ENCODE measurements at places on chromosomes 2 and 18. TPM values are rescaled to one million over a fixed set of nuclear protein-coding genes. Genes with fewer than 3 reads are reported as not detected.

DNA sequence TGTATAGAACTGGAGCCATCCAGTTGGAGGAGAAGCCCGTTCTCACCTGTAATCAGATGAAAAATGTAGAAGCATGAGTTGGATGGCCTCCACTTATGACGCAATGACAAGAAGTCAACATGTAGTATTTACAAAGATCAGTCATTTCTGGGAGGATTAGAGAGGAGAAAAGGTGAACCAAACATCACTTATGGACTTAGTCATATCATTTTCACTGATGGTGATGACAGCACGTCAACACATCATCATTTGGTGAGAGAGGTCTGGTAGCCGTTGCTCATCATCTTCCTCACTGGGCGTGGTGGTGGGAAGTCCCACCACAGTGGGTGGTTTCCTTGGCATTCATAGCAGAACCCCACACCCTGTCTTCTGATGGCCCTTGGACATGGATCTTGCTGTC, 264.2 kb upstream of the EPAS1 start:
- DNase-seq, result no peak
- no peaks in the 10 kb centered on the region for H3K36me3 ChIP-seq
- H3K4me3 ChIP-seq, result no peak overlapping the region
- no peaks in the 10 kb centered on the region for H3K4me1 ChIP-seq
- H3K27ac ChIP-seq, result no peak overlapping the region
- H3K27me3 ChIP-seq, result no peaks in the 10 kb centered on the region

- no peak for DNase-seq
- H3K27me3 ChIP-seq, result no peaks in the 10 kb centered on the region
- no peak overlapping the region for H3K27ac ChIP-seq
- H3K4me1 ChIP-seq, result no peaks in the 10 kb centered on the region
- H3K4me3 ChIP-seq, result no peak overlapping the region
Observed at GRCh38 chr2:212186166-212186565, 352.4 kb downstream of the ERBB4 start.

DNA sequence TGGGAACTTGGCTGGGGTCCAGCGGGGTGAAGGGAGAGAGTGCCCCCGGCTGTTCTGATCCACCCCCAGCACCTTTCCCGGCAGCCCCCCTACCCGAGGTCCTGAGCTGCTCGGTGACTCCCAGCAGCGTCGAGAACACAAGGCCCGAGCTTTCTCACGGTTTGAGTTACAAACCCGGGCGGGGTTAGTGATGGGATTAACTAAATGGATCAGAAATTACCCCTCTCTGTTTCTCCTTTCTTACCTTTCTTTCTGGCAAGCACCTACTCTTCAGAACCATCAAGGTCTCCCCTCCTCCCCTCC, 139.4 kb upstream of the GPC1 start:
- no peaks in the 10 kb centered on the region for H3K4me1 ChIP-seq
- H3K27ac ChIP-seq, result no peak overlapping the region
- no peak for DNase-seq

The BOK gene
- 16.5 TPM for total RNA-seq

GRCh38 chr2:175742367-175742766, 259.7 kb downstream of the LNPK start:
- H3K27me3 ChIP-seq, result no peaks in the 10 kb centered on the region
- no peak overlapping the region for H3K27ac ChIP-seq
- no peak overlapping the region for H3K4me3 ChIP-seq
- no peaks in the 10 kb centered on the region for H3K36me3 ChIP-seq
- no peaks in the 10 kb centered on the region for H3K4me1 ChIP-seq

DNA sequence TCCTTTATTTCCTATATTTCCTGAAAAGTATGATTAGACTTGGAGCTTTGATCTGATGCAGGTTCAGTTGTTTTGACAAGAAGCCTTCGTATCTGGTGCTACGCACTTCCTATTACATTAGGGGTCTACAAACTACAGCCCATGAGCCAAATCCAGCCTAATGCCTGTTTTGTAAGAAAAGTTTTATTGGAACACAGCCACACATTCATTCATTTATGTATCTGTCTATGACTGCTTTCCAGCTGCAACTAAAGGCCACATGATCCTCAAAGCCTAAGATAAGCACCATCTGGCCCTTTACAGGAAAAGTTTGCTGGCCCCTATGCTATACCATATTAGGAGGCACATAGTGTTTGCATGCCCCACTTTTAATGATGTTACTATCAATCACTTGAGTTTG, 26.0 kb downstream of the EIF2AK3 start:
- no peaks in the 10 kb centered on the region for H3K4me1 ChIP-seq
- H3K27ac ChIP-seq, result no peak overlapping the region
- no peak overlapping the region for H3K4me3 ChIP-seq
- no peaks in the 10 kb centered on the region for H3K36me3 ChIP-seq

DNA sequence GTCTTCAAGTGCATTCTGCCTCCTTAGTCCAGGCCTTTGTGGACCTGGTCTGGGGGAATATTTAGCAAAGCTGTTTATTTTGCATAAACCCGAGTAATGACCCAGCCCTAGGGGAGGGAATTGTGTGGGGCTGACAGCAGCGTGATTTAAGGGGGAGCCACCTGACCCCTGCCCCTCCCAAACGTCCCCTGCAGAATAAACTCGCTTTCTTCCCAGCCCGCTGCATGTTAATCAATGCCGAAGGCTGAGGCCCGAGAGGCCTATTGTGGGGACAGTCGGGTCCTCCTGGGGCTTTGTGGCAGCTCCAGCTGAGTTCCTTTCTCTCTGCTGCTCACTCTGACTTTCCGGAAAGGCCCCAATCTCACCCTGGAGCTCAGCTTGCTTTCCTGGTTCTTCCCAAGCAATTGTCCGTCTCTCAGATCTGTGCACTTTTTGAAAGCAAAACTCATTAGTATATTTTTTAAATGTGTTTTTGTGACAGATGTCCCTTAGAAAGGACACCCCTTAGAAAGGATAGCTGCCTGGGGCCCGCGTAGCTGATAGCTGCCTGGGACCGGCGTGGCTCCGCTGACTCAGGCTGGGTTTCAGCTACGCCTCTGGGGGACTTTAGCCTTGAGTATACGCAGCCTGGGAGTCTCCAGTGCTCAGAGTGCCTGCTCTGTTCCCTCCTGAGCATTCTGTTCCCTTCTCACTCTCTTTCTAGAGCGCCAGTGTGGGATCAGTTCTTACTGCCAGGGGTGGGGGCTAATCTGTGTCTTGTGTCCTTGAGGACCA, 158.3 kb downstream of the GLI2 start:
- H3K4me1 ChIP-seq, result peaks cover 6% of the 10 kb centered on the region
- no peaks in the 10 kb centered on the region for H3K36me3 ChIP-seq
- DNase-seq, result no peak
- no peaks in the 10 kb centered on the region for H3K27me3 ChIP-seq

GRCh38 chr2:147449323-147449991, 395.4 kb upstream of the ACVR2A start:
- no peaks in the 10 kb centered on the region for H3K4me1 ChIP-seq
- DNase-seq, result no peak
- no peaks in the 10 kb centered on the region for H3K36me3 ChIP-seq
- no peak overlapping the region for H3K4me3 ChIP-seq
- no peak overlapping the region for H3K27ac ChIP-seq

The ATF2 gene
- total RNA-seq, result 53.1 TPM

The STARD7 gene
- 119 TPM for total RNA-seq

The CTAGE1 gene
- not detected for total RNA-seq

The SLC40A1 gene
- total RNA-seq, result 208 TPM

GRCh38 chr2:54866868-54867267, 143.4 kb downstream of the EML6 start:
- no peak overlapping the region for H3K4me3 ChIP-seq
- no peaks in the 10 kb centered on the region for H3K36me3 ChIP-seq
- DNase-seq, result no peak
- no peaks in the 10 kb centered on the region for H3K4me1 ChIP-seq
- H3K27ac ChIP-seq, result no peak overlapping the region
- H3K27me3 ChIP-seq, result no peaks in the 10 kb centered on the region

DNA sequence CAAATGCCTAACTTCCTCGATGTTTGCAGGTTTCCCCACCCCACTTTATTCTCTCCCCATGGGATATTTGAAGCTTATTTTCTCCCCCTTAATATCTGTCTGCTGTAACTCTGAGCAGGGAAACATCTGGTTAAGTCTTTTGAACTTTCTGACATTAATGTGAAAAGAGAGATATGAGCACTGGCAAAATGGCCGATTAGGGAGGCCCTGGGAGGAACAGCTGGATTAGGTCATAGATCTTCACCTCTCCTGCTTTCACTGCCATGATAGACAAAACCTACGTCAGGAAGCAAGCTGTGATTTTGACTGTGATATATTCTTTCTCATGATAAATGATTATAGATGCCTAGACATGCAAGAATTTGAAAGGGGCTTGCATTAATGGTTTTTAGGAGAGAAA, 43.6 kb downstream of the LYPD6B start:
- H3K27ac ChIP-seq, result no peak overlapping the region
- H3K27me3 ChIP-seq, result no peaks in the 10 kb centered on the region
- DNase-seq, result no peak
- H3K4me1 ChIP-seq, result no peaks in the 10 kb centered on the region
- no peak overlapping the region for H3K4me3 ChIP-seq

DNA sequence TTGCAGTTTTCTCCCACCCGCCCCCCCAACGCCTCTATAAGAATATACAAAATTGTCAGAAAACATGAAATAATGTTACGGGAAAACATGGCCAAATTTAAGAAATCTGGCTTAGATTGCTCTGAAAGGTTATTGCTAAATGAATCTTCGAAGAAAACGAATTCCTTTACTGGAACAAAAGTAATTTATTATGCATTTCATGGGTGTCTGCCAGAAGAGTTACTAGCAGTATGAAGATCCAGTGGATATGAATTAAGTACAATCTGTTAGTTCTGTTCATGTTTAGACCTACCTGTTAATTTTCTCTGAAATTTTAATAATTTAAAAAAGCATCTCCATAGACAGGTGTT, 21.9 kb downstream of the GATA6 start:
- peak overlapping the region; percentile 75 for H3K27ac ChIP-seq
- DNase-seq, result no peak
- H3K36me3 ChIP-seq, result no peaks in the 10 kb centered on the region
- no peak overlapping the region for H3K4me3 ChIP-seq
- peaks cover 4% of the 10 kb centered on the region for H3K4me1 ChIP-seq

DNA sequence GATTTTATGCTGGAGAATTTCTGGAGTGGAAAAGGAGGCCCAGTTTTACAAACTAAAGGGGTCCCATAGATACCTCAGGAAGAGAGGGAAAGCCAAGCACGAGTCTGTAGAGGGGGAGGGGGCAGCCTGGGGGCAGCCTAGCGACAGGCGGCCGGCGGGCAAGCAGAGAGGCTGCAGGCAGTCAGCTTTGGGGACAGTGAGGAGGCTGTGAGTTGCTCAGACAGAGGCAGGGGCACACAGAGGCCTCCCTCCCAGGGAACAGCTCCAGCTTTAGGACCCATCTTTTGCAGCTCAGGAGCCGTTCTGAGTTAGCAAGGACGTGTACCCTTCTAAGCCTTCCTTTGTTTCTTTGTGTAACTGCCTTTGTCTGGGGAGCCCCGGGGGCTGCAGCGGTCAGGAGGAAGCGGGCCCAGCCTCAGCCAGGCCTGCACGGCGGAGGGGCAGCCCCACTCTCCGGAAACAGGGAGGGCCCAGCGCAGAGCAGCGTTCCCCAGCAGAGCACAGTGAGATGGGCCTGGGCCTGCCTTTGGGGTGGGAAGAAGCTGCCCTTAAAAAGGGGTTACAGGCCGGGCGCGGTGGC, 41.1 kb upstream of the RALBP1 start:
- no peaks in the 10 kb centered on the region for H3K27me3 ChIP-seq
- no peaks in the 10 kb centered on the region for H3K36me3 ChIP-seq
- no peak overlapping the region for H3K27ac ChIP-seq
- no peak overlapping the region for H3K4me3 ChIP-seq
- DNase-seq, result no peak

DNA sequence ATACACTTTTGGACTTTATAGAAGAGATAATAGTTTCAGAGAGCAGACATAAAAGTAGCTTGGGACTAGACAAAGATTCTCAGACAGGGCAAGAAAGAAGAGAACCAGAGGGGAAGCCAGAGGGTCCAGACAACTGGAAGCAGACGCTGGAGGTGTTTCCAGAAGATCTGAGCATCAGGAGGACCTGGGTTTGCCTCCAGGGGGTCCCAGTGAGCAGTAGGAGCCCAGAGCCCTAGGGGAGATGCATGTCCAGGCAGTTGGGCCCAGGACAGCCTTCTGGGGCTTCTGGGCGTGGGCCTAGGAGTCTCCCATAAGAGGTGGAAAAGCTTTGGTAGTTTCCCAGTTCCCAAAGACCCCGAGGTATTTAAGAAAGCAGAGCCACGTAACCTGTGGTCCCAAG, 251.2 kb upstream of the ID2 start:
- H3K4me3 ChIP-seq, result no peak overlapping the region
- H3K27me3 ChIP-seq, result no peaks in the 10 kb centered on the region
- DNase-seq, result no peak
- H3K4me1 ChIP-seq, result no peaks in the 10 kb centered on the region

DNA sequence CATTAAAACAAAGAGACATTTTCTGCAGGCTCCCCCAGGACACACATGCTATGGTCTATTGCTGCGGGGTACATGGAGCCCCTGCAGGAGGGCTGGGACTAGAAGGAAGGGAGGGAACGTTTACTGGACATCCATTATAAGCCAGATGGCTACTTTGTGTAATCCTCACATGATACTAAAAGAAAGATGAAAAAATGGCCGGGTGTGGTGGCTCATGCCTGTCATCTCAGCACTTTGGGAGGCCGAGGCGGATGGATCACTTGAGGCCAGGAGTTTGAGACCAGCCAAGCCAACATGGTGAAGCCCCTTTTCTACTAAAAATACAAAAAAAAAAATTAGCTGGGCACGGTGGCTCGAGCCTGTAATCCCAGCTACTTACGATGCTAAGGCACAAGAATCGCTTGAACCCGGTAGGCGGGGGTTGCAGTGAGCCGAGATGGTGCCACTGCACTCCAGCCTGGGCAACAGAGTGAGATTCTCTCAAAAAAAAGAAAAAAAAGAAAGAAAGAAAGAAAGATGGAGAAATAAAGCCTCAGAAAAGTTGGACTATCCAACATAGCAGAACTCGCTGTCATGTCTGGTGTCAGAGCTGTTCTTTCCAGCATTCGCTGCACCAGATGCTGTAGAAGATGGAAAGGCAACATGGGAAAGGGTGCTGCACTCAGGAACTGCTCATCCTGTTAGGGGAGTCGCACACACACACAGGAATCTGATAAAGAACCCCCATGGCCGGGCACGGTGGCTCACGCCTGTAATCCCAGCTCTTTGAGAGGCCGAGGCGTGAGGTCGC, 7.8 kb upstream of the MYCN start:
- H3K36me3 ChIP-seq, result no peaks in the 10 kb centered on the region
- H3K27ac ChIP-seq, result no peak overlapping the region
- H3K4me3 ChIP-seq, result no peak overlapping the region
- H3K4me1 ChIP-seq, result no peaks in the 10 kb centered on the region
- DNase-seq, result no peak

- H3K27ac ChIP-seq, result no peak overlapping the region
- H3K4me3 ChIP-seq, result no peak overlapping the region
Observed at GRCh38 chr2:236170590-236171165, 2.5 kb upstream of the GBX2 start.

The QPCT gene
- 0.66 TPM for total RNA-seq
